ENCODE measurements at places on chromosomes 1 and 21.

GRCh38 chr21:43842742-43843141, 22.3 kb upstream of the AGPAT3 start:
- DNase-seq: no peak

DNA sequence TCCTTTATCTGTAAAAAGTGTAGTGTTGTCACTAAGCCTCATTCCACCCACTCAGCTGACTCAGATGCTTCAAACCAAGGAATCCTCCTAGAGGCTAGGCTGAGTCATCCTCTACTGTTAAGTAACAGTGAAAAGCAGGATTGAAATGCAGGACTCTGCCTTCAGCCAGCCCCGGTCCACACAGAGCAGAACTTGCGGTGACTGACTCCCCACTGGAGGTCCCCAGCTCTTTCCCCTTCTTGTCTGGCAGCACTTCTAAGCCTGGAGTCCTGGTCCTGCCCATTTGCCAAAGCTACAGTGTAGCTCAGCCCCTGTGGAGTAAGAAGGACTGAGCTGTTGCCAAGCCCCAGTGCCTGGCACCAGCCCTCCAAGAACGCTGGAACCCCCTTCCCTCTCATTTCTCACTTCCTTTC, 1.7 kb downstream of the RAB7B start:
- DNase-seq: peak; percentile 67

- DNase-seq: no peak
Observed at GRCh38 chr1:111604931-111605330, 14.7 kb upstream of the RAP1A start.

GRCh38 chr1:89622895-89623294, 10.0 kb upstream of the LRRC8C start:
- no peak for DNase-seq

DNA sequence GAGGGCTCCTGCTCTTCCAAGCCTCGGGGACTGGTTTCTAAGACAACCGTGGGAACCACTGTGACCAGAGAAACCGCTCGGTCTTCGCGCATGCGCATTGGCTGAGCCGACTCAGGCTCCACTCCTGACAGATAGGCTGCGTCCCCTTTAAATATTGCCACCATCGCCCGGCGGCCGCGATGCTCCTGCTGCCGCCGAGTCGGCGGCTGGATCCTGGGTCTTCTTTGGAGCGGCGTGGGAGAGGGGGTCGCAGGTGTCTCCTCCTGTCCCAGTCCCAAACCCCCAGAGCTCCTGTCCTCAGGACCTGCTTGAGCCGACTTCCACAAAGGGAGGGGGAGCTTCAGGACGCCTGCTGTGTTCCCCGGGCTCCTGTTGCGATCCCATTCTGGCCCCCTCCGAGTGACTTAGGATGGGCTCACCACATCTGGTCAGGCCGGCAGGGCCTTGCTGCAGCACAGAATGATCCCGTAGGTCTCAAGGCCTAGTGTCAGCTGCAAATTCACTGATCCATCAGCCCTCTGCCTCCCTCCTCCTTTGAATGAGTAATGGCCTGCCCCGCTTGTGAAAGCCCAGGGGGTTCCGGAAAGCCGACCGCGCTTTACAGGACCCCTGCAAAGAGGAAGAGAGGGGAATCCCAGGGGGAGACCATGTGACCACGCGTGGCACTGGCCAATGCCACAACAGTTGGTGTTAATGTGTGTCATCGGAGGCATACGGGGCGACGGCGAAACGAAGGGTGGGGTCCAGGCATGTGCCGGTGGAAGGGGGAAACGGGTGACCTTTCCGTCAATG, 683.2 kb upstream of the TPTE start:
- DNase-seq: no peak

DNA sequence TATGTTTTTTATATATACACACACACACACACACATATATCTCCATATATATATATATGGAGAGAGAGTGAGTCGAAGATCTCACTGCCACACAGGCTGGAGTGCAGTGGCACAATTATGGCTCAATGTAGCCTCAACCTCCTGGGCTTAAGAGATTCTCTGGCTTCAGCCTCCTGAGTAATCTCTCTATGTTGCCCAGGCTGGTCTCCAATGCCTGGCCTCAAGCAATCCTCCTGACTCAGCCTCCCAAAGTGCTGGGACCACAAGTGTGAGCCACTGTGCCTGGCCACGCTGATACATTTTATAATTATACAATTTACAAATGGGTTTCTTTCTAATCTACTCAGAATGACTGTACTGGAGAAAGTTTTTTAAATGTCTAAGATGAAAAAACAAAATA, 664.2 kb downstream of the PTPRC start:
- no peak for DNase-seq

GRCh38 chr1:85983316-85983715, 173.3 kb downstream of the COL24A1 start:
- DNase-seq: no peak

GRCh38 chr1:228007801-228008341, 1.1 kb downstream of the WNT3A start:
- DNase-seq: peak; percentile 7

DNA sequence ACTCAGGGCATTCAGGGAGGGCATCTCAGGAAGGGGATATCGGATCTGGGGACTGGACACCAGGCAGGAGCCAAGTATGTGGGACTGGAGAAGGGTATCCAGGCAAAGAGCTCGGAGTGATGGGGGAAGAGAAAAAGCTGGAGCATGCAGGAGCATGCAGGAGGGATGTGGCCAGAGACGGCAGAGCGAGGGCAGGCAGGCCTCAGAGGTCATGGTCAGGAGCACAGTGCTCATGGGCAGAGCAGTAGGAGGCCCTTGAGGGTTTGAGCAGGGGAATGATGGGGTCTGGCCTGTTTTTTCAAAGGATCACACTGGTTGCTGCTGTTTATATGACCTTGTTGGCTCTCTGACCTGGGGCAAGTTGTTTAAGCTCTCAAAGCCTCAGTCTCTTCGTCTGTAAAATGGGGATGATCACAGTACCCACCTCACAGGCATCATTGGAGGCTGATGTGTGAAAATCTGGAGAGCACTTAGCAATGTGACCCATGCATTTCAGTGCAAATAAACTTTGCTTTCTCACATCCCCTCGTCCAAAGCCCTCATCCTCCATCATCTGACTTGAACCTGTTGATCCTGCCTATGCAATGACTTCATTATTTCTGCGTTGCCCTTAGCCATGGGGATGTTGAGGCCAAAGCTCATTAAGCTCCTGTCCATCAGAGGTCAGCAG, 273.1 kb downstream of the MATN1 start:
- no peak for DNase-seq

- peak; percentile 77 for DNase-seq
Observed at GRCh38 chr1:30758785-30759380, 1.3 kb upstream of the LAPTM5 start.

GRCh38 chr1:202709276-202710041, 795 bp downstream of the SYT2 start:
- DNase-seq: no peak

DNA sequence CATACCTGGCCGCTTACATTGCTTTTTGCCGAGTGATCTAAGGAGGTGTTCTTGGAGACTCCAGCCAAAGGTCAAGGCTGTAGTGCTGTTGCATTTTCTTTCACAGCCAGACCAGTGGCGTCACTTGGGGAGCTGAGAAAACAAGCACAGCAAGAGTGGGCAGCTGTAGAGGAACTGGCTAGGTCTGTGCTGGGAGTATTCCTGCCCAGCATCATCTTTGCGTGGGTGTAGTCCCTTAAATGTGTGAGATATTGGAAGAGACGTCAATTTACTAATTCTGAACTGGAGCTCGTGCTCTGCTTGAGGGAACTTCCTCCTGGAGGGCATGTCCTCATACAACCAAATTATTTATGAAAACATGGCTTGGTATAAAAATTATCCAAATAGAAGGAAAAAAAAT, 10.2 kb downstream of the UBIAD1 start:
- no peak for DNase-seq

- DNase-seq: no peak
Observed at GRCh38 chr1:63575340-63575826, 17.8 kb upstream of the PGM1 start.

DNA sequence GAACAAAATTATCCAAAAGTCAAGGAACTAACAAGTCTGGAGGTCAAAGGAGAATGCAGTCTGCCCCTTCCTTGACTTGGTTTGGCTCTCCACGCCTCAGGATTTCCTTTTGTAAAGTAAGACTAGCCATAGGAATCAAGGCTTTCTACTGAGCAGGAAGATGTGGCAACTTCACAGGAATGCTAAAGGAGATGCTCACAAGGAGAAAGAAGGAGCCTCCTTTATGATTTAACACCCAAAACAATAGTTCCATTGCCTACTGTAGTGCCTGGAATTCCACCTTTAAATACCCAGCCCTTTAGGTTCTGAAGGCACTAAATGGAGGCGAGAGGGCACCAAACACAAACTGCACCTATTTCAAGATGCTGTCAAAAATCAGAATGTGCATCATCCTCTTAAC, 176.3 kb upstream of the NFIA start:
- no peak for DNase-seq

- DNase-seq: no peak
Observed at GRCh38 chr1:164587617-164588501, 28.9 kb downstream of the PBX1 start.

GRCh38 chr21:36510911-36511310, 31.0 kb upstream of the CLDN14 start:
- DNase-seq: no peak

DNA sequence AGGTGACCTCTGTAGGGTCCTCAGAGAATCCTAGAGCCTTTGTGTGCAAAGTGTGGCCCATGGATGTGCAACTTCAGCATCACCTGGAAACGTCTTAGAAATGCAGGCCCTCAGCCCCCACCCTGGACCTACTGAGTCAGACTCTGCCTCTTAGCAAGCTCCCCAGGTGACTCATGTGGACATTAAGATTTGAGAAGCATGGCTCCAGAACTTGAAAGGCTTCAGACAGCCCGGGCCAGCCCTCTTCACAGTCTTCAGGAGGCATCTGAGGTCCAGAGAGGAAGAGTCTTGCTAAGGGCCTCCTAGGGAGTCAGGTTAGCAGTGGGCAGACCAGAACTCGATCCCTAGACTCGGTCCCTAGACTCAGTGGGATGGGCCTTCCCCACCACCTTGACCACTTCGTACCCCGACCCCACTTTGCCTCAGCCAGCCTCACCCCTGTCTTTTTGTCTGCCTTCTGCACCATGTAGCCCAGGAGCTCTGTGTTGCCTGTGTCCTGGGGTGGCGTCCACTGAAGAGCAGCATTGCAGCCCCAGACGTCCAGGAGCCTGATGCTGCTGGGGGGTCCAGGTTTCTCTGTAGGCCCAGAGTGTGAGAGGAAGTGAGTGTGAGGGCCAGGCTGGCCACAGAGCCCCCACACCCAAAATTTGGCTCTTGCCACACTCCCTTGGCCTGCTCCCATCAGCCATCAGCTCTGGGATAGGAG, 4.8 kb downstream of the MYBPH start:
- DNase-seq: no peak

DNA sequence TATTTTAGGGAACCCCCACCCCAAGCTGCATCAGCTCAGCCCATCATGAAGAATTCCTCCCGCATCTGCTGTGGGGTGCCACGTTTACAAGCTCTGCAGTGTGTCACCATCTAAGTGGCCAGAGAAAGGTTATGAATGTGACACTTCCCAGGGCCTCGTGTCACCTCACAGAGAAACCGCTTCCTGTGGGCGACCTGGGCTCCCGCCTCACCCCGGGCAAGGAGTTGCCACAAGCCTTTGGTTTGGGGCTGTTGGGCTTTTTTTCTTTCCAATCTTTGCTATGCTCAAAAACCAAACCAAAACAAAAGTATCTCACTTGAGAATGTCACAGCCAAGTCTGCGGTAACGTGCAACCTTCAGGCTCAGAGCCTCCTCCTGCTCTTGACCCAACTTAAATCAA, 82.1 kb upstream of the ARHGEF16 start:
- DNase-seq: peak; percentile 56

DNA sequence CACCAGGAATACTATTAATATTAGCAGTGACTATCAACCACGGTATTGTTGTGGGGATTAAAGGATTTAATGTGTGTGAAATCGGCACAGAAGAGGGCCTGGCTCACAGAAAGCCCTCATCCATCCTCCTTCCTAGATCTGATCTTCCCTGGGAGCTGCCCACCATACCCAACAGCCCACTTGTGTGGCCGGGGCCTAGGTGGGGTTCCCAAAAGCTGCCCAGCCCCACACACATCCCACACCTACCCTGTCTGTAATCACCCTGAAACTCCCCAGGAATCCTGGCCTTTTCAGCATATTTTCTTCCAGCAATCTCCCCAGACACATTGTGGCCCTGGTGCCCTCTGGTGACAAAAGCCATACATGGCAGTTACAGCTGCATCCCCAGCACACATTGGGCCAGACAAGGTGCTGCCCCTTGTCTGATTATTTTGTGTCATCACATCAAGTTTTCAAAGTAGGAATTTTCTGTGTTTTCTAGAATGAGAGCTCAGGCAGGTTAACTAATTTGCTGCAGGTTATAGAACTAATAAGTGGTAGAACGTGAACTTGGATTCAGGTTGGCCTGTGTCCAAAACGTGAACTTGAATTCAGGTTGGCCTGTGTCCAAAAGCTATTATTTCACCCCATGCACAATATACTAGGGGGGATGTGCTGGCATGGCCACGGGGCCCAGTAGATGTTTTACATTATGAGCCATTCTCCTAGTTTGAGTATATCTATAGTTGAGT, 5.3 kb upstream of the SLC6A9 start:
- DNase-seq: peak; percentile 81

- DNase-seq: no peak
Observed at GRCh38 chr1:197715806-197716205, 59.5 kb downstream of the DENND1B start.

- DNase-seq: no peak
Observed at GRCh38 chr1:46497020-46497419, 7.4 kb downstream of the DMBX1 start.

- no peak for DNase-seq
Observed at GRCh38 chr1:59543211-59543668, 246.3 kb downstream of the FGGY start.

- DNase-seq: no peak
Observed at GRCh38 chr1:164794356-164794755, 235.4 kb downstream of the PBX1 start.

- no peak for DNase-seq
Observed at GRCh38 chr1:203969846-203970245, 103.1 kb upstream of the SOX13 start.

- DNase-seq: no peak
Observed at GRCh38 chr1:7422561-7422960, 348.5 kb upstream of the VAMP3 start.

GRCh38 chr21:26110715-26111114, 59.9 kb downstream of the APP start:
- no peak for DNase-seq

Data from activated CD4-positive, alpha-beta memory T cell treated with anti-CD3 and anti-CD28 coated beads for 36 hours (primary cell).